ENCODE measurements at places on chromosomes 1 and 21.

DNA sequence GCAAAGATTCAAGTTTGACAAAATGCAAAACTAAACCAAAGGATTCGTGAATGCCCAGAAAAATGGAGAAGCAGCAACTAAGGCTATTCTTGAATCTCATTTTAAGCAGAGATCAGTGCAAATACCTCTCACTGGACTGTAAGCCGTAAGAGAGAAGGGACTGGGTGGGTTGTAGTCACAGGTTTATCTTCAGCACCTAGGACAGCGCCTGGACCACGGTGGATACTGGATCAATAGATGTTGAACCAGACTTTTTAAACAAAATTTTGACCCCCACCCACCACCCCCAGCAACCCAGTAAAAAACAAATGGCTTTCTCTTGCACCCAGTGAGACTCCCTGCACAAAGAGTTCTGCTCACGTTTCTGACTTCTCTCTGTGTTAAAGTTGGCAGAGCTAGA lies 347.1 kb downstream of the AJAP1 start:
- DNase-seq = no peak

DNA sequence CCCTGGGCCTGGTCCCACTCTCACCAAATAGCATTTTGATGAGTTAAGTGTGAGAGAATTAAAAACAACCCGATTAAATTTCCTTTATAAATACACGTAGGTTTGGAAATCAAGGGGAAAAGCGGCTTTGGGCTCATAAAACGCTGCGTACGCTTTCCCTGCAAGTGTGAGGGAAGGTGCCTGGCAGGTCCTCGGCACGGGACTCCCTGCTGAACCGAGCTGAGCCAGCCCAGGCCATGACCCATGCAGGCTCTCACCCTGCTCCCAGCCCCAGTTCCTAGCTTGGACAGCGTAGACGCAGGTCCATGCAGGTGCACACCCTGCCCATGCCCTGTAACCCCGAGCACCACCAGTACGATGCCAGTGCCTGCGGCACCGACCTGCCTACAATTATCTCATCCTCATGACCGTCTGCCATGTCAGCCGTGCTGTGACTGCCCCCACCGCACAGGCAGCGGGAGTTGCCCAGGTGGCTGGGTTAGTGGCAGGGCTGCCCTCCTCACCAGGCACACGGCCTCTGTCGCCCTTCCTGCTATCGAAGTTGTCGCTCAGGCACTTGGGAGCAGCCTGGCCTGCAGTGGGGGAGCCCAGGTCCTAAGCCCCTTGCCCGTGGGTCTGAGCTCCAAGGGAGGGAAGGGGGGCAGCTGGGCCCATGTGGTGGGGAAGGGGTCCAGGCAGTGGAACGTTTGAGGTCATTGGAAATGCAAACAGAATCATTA lies 41.0 kb upstream of the ACTRT2 start:
- no peak for DNase-seq

GRCh38 chr1:229027622-229028182 lies 243.2 kb upstream of the RAB4A start:
- no peak for DNase-seq

DNA sequence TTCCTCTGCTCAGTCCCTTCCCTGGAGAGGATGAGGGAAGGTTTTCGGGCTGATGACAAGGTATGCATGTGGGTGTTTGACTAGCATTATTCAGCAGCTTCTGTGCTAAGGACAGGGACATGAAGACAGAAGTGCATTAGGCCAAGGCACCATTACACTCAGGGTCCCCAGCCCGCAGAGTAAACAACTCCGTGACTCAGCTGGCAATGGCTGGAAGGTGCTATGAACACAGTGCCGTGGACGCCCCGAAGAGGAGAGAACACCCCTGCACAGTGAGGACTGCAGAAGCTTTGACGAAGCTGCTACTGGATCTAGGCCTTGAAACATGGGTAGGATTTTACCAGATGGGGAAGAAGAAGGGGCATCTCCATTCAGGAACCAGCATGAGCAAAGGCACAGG lies 13.7 kb upstream of the EPS8L3 start:
- DNase-seq = no peak

- no peak for DNase-seq
Observed at GRCh38 chr1:67882196-67882958, 49.1 kb upstream of the GNG12 start.

- DNase-seq = no peak
Observed at GRCh38 chr21:41636636-41637630, 129.0 kb upstream of the TMPRSS2 start.

DNA sequence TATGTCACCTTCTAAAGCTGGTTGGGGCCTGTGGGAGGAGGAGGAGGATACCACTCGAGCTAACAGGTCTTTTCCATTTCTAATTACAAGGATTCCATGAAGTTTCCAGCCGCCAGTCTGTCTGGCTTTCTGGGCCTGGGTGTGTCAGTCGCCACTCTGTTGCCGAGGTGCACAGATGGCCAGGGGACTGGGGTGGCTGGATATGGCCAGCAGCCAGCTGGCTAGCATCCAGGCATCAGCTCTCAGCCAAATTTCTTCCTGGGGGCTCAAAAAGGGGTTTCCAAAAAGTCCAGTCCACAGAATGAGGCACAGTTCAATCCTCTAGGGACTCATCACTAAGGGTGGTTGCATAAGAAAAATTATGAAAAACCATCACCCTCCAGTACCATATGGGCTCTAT lies 32.4 kb downstream of the ITPKB start:
- DNase-seq = no peak

GRCh38 chr1:79568411-79568810 lies 561.9 kb upstream of the ADGRL4 start:
- no peak for DNase-seq

- no peak for DNase-seq
Observed at GRCh38 chr1:63831409-63831808, 57.6 kb downstream of the ROR1 start.

DNA sequence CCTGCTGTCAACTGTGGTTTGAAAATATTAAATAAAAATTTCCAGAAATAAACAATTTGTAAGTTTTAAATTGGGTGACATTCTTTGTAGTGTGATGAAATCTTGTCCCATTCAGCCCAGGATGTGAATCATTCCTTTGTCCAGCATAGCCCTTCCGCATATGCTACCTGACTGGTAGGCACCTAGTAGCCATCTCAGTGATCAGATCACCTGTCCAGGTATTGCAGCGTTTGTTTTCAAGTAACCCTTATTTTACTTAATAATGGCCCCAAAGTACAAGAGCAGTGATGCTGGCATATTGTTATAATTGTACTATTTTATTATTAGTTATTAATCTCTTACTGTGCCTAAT lies 351.6 kb upstream of the B3GALT2 start:
- DNase-seq = no peak

DNA sequence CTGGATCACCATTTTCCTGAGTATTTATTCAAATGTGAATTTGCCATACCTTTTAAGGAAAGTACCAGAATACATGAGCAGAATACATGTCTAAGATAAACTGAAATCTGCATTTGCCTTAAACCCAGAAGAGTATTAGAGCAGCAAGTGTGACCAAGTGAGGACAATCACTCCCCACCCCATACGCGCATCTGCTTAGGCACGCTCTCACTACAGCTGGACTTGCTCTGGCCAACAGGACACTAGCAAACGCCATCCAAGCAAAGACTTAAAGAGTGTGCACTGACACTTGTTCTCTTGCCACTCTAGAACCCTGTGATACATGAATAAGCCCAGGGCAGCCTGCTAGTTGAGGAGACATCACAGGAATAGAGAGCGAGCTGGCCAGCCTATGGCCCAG lies 25.6 kb downstream of the NUP133 start:
- DNase-seq = no peak

DNA sequence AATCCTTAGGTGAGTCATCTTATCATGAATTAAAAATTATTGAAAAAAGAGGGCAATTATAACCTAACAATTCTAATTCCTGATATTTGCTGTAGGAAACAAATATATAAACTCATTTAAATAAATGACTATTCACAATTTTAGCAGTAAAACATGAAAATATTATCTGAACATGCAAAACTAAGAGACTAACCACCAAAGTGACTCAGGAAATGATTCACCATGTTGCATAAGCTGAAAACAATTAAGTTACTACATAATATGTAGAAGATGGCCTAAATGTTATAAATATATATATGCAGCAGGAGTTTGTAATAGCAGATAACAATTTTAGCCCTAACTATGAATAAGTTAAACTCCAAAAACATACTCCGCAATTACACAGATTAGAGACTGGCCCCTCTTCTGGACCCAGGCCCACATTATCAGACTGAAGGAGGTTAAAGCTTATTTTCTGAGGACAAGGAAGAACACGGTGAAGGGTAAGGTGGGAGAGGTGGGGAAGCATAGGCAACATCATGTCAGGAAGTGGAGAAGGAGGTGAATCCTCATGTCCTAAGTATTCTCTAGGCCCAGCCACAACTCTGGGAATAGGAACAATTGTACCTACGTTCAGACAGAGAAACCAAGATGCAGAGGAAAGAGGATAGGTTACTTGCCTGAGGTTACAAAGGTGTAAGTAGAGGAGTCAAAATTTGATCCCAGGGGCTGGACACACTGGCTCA lies 15.6 kb upstream of the AIM2 start:
- peak; percentile 63 for DNase-seq

DNA sequence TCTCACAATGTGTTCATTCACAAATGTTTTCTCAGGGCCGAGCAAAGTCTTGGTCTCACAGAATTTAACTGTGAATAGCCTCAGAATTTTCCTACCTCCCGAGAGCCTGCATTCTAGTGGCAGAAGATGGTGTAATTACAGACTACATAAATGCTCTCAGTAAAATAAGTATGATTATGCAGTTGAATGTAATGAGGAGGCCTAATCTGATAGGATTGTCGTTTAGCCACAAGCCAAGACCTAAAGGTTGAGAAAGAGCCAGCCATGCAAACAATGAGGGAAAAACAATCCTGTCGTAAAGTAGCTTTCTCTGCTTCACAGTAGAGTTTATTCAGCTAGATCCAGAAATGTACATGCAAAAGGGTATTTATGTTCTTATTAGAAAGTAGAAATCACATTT lies 607.8 kb upstream of the B3GALT2 start:
- DNase-seq = no peak

- no peak for DNase-seq
Observed at GRCh38 chr1:68119445-68119844, 69.0 kb upstream of the DIRAS3 start.

- no peak for DNase-seq
Observed at GRCh38 chr1:175737451-175737850, 5.9 kb downstream of the TNR start.

GRCh38 chr1:209675565-209676154 lies 448 bp downstream of the G0S2 start:
- no peak for DNase-seq

- DNase-seq = peak; percentile 93
Observed at GRCh38 chr1:159925719-159926078, 392 bp upstream of the TAGLN2 start.

DNA sequence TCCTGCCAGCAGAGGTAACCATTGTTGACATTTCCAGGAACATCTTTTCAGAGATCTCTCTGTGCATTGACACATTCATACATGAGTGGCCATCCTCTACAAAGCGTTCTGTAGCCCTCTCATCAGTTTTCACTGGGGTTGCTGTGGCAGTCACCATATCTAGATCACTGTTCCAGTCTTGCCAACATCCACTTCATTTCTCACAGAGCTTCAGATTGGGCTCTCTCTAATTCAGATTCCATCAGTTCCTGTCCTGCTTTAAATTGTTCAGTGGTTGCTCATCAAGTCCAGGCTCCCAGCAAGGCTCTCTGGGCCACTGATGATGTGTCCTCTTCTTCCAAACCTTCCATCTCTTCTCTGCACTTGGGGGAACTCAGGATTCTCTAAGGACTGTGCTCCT lies 173.7 kb downstream of the KCNJ6 start:
- DNase-seq = no peak

DNA sequence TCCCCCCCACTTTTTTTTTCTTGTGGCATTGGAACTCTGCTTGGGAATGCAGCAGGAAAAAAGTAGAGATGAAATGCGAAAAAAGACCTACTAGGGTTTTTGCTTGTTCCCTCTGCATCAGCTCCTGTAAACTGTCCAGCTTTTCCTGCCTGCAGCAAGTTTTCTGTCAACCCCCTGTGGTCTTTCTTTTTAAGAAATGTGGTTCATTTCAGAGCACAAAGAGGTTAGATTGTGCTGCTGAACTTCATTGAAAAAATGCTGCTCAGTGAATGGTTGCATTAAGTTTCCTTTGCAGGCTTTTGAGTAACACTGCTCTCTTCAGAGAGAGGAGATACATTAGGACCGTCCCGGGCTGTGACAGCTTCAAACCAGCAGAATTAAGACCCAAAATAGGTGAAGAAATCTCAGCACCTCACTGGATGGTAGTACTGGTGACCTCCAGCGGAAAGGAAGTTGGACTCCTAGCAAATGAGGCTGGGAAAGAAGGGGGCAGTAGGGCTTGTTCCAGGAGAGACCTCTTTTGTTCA lies 80.7 kb downstream of the NDUFS5 start:
- DNase-seq = no peak

DNA sequence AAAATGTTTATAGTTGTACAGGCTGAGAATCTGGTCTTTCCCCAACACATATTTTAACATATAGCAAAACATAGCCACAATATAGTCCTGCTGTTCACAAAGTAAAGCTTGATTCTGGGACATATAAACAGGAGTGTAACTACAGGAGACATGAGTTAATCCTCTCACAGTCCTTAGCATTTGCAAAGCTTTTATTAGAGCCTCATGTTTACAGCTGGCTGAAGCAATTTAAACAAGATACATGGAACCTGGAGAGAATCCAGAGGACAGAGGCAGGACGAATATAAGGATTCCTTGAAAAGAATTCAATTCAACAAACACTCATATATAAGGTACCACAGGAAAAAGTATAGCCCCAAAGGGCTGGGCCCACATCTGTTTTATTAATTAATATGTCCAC lies 163.4 kb downstream of the ADGRL4 start:
- no peak for DNase-seq

DNA sequence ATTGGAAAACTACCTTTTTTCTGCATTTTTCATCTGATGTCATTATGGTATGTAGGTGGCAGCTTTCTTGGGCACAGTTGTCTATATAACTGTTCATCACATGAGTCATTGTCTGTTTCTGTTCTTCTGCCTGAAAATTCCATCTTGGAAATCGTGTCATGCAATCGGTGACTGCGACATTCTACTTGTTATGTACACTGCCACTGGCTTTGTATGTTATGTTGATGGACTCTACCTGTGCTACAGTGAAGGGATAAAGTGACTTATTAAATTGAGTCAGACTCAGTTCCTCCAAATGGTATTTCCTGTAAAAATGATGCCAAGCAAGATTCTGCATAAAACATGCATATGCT lies 8.6 kb downstream of the SMAP2 start:
- no peak for DNase-seq

GRCh38 chr1:57064379-57065140 lies 98.7 kb upstream of the C8B start:
- DNase-seq = no peak

DNA sequence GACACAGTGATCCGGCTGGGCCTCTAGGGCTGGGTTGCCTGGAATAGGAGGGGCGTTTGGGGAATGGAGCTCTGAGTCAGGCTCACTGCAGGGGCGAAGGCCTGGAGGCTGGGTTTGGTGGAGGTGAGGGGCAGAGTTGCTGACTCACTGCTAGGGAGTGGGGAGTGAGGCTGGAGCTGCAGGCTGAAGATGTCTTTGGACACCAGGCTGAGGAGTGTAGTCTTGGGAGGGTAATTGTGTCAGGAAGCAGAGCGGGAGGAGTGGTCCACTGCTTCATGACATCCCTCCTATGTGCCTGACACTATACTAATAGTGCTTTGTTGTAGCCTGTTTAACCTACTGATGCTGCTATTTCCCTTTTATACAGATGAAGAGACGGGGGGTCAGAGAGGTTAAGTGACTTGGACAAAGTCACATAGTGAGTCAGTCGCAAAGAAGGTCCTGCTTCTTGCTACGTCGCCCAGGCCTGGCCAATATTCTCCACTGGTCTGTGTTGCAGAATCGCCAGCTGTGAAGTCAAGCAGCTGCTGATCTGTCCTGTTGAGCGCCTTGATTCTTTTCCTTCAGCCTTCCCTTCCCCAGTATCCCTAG lies 13.6 kb downstream of the ACTL8 start:
- no peak for DNase-seq

Measured in keratinocyte (primary cell).